Right renal cortex interstitium (tissue), 3 donors: ENCODE measurements at places on chromosomes 3 and 15.

DNA sequence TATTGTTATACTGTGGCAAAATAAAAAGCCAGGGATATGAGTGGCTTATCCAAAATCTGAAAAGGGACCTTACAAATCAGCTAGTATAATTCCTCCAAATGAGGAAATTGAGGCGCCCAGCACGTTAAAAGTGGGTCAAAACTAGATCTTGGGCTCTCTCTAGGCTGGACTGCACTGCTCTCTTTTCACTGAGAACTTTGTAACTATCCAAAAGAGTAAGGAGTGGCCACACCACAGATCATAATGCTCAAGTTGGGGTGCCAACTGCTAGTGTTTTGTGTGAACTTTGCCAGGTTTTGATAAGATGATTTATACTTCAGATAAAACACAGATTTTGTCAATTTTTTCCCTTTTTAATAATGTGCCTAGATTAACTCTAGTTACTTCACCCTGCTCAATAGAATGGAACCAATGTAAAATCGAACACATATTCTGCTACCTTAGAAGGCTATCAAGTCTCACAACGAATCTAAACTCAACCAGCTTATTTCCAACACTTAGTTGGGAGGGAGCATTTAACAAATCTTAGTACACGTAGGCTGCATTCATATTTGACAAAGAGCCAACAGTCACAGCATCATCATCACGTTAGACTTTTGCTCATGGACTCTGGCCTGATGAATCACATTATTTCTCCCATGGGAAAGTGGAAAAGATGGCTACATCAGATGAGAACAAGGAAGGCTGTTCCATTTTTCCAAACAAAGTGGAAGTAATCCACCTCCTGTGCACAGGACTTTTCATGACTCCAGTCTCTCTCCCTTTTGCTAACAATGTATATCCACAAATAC, 64.4 kb downstream of the ABI3BP start:
- DNase-seq, result no peak

- no peak for DNase-seq
Measured at GRCh38 chr15:45023659-45024225, 747 bp downstream of the SORD start.

DNA sequence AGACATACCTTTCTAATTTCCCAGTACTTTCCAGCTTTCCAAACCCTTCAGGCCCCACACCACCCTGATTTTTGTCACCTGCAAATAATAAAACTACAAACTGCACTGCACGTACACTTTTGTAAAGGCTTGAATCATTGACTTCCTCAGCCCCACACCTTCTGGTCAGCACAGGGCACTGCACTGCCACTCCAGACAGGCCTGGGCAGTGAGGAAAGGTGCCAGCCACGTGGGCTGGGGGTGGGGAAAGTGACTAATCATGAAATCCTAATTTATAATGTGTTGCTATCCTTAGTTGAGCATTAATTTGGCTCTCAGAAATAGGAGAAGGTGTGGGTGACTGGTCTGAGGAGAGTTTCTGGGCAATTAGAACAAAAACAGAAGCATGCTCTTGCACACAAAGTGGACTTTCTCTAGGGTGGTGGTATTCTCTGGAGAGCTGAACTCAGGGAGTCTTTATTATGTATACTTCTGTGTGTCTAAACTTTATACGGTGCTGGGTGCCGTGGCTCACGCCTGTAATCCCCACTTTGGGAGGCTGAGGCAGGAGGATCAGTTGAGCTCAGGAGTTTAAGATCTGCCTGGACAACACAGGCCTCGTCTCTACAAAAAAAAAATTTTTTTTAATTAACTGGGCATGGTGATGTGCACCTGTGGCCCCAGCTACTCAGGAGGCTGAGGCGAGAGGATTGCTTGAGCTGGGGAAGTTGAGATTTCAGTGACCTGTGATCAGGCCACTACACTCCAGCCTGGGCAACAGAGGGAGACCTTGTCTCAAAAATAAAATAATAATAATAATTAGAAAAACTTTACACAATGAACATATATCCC, 58.2 kb upstream of the FLNB start:
- DNase-seq, result no peak

- no peak for DNase-seq
Measured at GRCh38 chr3:21783839-21784238, 32.8 kb upstream of the ZNF385D start.

GRCh38 chr3:3334491-3334890, 155.0 kb upstream of the CRBN start:
- no peak for DNase-seq

- no peak for DNase-seq
Measured at GRCh38 chr15:77123854-77124253, 52.9 kb upstream of the TSPAN3 start.

- DNase-seq, result peak; percentile 54
Measured at GRCh38 chr3:158731938-158732855, at the start of gene RARRES1. TSS of gene RARRES1 (minus strand) at chr3:158732457. CDS start at chr3:158732415, 42 bp downstream.

DNA sequence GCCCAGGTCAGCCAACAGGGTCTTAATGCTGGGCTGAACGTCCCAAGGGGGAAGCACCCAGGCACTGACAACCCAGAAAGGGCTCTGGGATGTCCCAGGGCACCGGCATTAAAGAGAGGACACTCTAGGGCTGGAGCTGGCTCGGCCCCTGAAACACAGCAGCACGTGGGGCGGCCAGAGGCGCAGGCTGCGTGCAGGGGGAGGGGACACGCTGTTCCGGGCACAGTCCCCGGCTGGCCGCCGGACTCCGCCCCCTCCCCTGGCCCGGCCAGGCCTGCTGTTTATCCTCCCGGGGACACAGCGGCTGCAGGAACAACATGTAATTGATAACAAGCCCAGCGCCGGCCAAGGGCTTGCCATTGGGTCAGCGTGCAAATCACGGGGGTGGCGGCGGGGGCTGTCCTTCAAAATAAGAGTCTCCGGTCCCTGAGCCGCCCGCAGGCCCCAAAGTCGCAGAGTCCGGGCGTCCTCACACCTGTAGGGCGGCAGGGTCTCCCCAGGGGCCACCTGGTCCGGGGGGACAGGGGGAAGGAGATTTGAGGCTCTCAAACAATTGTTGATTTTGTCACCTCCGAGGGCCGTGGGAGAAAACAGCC, 1.3 kb downstream of the KLF15 start:
- no peak for DNase-seq

DNA sequence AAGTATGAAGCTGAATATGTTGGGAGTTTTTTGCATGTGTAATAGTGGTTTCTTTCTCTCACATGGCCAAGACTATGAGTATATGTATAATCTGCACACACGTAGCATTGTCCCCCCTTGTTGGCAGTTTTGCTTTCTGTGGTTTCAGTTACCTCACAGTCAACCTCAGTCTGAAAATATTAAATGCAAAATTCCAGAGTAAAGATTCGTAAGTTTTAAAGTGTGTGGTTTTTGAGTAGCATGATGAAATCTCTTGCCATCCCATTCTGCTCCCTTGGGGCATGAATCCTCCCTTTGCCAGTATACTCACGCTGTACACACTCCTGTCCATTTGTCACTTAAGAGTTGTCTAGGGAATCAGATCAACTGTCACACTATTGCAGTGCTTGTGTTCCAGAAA, 742.0 kb upstream of the CCDC54 start:
- no peak for DNase-seq

GRCh38 chr3:129377615-129378014, 50.8 kb downstream of the EFCAB12 start:
- no peak for DNase-seq

DNA sequence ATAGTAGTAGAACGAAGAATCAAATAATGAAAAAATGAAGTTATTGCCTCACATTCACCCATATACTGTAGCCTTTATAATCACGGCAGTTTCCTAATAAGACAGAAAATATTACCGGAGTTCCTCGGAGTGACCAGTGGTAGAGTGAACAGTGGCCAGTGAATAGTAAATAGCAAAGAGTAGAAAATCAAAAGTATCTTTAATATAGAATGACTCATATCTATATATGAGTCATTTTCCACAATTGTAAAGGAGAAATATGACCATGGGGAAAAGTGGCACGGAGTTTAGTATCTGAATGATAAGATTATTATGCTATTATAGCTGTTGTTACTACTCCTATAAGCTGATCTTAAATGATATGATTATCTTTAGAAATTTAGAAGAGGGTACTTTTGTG, 38.5 kb downstream of the ZBTB20 start:
- DNase-seq, result no peak

- DNase-seq, result no peak
Measured at GRCh38 chr15:21267671-21268395, 172.5 kb downstream of the POTEB3 start.

GRCh38 chr3:128681369-128681829, 30.8 kb upstream of the RPN1 start:
- no peak for DNase-seq

- no peak for DNase-seq
Measured at GRCh38 chr3:53253707-53254508, 1.9 kb downstream of the TKT start.
